Cerebellum (tissue), 4 donors: ENCODE measurements at places on chromosomes 3 and 15. TPM values are rescaled to one million over a fixed set of nuclear protein-coding genes. Genes with fewer than 3 reads are reported as not detected.

GRCh38 chr3:179825527-179826246, 172.8 kb downstream of the USP13 start:
- no peak for DNase-seq

The SLC9A9 gene
- 14.4 TPM for total RNA-seq

The FGF12 gene
- 39.9 TPM for total RNA-seq

DNA sequence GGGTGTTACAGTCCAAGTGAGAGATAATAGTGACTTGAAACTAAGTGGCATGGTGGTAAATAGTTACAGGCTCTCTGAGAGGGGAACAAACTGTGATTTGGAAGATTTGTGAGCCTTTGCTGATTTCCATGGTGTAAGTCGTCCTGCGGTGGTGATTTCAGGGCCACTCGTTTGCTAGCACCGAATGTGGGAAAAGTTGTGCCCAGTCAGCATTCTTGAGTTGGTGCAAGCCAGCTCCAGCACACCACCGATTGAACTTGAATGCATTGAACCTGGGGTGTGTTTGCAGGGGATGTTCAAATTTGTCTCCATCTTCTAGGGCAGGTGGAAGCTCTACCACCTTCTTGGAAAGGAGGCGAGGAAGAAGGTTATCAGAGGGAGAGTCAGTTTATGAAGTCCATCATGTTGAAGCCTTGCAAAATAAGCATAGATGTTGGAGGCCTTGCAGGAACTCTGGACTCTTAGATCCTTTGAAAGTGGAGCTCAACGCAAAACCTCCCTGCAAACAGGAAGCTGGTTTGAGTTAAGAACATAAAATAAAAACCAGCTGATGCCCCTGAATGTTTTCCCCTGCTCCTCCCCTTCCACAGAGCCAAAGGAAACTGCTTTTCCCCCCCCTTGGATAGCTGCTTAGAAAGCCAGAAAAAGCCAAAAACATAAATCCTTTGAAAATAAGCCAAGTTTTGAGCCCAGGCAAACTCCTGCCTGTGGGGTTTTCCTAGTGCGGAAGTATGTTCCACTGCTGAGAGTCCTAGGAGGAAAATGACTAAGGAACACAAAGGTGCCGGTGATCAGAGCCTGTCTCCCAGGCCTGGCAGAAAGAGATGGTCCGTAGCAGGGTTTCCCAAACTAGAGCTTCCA, 21.9 kb downstream of the MAPKBP1 start:
- DNase-seq: no peak

- no peak for DNase-seq
Observed at GRCh38 chr15:71752604-71753289, 57.6 kb upstream of the NR2E3 start.

The ATP10A gene
- 1.6 TPM for total RNA-seq

DNA sequence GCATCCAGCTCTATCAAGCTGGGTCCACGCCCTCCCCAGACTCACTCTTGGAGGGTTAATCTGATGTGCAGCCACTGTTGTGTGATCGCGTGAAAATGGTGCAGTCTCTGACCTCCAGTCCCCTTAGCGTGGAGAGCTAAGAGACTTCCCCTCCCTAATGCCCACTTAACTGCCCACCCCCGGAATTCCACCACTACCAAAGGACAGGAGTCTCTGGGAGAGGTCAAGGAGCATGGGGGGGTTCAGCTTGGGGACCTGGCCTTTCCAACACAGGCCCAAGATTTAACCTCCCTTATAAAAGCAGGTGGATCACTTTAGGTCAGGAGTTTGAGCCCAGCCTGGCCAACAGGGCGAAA, 48.8 kb downstream of the CCDC12 start:
- no peak for DNase-seq

- DNase-seq: peak; percentile 9
Observed at GRCh38 chr3:71226565-71227269, 356.8 kb downstream of the FOXP1 start.

The CLSTN2 gene
- 26.9 TPM for total RNA-seq

The PLA2G4D gene
- 0.09 TPM for total RNA-seq

- no peak for DNase-seq
Observed at GRCh38 chr15:77782691-77783090, 150.0 kb upstream of the LINGO1 start.

DNA sequence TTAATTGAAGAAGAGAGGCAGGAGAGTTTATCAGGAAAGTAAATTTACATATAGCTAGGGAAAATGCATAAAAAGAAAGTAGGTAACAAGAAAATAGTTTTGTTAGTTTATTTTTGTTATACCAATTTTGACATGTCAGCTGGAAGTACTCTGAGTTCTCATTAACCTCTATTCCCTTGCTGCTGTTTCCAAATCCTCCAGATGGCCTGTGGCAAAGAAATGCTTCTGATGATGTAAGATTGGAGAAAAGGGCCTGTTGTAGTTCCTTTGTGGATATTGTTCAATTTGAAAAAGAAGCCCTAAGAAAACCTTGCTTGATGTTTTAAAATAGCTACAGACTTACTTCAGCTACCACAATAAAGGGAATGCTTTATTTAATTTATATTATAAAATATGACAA, 192.9 kb upstream of the SLITRK3 start:
- DNase-seq: peak; percentile 10

The NPAP1 gene
- 1.9 TPM for total RNA-seq

DNA sequence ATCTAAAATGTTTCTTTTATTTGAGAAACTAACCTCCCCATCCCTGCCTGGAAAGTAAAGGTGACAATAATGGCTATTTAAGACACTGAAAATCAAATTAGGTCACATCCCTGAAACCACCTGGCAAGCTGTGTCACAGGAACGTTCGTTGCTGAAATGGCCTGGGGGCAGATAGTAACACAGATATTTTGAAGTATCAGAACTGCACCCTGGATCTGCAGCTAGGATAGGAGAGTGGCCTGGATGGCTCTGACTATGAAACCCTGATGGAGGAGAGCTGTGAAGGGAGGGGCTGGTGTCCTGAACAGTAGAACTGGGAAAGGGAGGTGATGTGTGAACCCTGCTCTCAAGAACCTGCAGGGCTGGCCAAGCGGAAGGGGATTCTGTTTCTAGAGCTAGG, 648.3 kb upstream of the CFAP20DC start:
- no peak for DNase-seq

GRCh38 chr3:40624189-40624769, 99.5 kb downstream of the ZNF621 start:
- no peak for DNase-seq

DNA sequence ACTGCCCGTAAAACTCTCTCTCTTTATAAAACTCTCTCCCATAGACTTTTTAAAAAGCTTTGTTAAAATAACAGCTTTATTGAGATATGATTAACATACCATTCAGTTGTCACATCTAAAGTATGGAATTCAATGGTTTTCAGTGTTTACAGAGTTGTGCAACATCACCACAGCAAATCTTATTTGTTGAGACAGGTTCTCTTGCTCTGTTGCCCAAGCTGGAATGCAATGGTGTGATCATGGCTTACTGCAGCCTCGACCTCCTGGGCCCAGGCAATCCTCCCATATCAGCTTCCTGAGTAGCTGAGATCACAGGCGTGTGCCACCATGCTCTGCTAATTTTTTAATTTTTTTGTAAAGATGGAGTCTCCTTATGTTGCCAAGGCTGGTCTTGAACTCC, 35.9 kb upstream of the TRAK1 start:
- DNase-seq: no peak

GRCh38 chr15:40010686-40011085, 28.3 kb downstream of the SRP14 start:
- no peak for DNase-seq

DNA sequence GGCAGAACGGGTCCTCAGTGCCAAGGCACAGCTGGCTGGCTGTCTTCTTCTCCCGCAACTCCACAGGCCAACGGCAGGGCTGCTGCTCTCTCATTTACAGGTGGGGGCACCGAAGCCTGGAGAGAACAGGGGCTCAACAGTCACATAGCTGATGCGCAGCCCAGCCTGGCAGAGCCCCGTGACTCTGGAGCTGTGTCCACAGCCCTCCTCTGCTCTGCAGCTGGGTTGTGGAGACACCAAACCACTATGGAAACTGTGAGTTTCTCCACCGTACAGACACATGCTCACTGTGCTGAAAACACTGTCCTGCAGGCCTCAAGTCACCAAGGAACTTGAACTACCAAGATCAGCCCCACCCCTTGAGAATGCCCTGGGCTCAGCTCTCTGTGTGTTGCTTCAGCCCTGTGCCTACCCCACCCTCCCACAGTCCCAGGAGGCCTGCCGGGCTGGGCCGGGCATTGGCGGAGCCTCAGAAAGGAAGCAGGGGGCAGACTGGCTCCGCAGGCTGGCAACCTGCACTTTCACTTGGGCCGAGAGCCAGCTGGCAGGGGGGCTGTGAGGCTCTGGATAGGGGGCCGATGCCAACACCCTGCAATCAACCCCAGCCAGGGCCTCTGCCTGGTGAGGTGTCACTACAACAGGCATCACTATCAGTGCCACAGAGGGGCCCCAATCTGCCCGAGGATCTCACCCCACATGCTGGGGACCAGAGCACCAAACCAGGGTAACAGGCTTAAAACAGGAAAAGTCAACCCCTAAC, 113.7 kb upstream of the RPL32 start:
- peak; percentile 46 for DNase-seq

GRCh38 chr15:89416339-89417183, 79.8 kb downstream of the RHCG start:
- peak; percentile 75 for DNase-seq

The TMEM108 gene
- 9.1 TPM for total RNA-seq

GRCh38 chr15:57198654-57199291, 177.5 kb upstream of the CGNL1 start:
- DNase-seq: no peak

- no peak for DNase-seq
Observed at GRCh38 chr15:89077750-89078149, 10.5 kb upstream of the ABHD2 start.

DNA sequence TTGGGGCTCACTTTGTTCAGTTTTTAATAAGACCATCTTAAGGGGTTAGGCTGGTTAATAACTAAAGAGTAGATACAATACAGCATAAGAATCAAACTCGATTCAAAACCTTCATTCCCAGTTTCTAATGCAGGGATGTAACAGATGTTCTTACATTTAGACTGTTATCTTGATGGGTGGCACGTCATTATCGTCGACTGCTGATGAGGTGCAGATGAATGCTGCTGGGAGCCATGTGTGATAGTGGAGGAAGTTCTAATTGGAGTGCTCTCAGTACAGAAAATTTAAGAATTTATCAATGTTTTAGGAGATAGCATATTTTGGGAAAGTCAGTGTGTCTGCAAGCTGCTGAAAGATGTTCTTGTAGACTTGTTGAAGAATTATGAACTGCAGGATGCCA, 331.5 kb downstream of the PTPRG start:
- no peak for DNase-seq

The EIF2A gene
- total RNA-seq: 124 TPM

DNA sequence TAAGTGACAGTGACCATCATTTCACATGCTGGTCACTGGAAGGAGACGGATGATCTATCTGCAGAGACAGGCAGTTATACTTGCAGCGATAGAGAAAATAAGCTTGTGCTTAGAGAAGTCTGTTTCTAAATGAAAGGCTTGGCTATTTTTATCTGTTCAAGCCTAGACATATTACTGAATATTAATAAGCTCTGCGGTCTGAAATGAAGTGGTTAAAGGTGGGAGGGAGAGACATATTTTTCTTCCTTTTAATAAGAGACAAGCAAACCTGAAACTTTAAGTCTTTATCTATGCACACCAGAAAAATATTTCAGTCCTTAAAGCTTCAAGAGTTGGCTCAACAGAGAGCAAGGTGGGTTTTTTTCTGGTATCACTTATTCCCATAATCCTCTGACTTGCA, 99.0 kb downstream of the CD200R1L start:
- no peak for DNase-seq

GRCh38 chr3:53800041-53800906, 45.9 kb downstream of the CHDH start:
- DNase-seq: no peak

The ZPLD1 gene
- total RNA-seq: 0.54 TPM

DNA sequence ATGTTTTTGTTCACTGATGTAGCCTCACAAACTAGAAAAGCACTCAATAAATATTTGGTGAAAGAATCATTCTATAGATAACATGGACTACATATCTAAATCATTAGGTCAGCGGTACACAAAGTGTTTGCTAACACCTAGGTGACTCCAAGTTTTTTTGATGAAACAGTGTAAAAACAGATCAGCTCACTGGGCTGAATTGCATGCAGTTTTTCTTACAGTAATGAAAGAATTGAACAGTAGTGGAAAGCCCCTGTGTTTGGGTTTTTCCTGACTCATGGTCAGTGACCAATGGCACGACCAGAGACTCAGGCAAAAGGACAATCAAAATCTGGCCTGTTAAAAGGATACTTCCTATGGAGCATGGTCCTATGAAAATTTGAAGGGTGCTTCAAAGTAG, 384.3 kb upstream of the EPHA6 start:
- no peak for DNase-seq

The DISP2 gene
- total RNA-seq: 30.9 TPM

- DNase-seq: no peak
Observed at GRCh38 chr3:66010739-66011655, 27.7 kb downstream of the MAGI1 start.

The SLC15A2 gene
- total RNA-seq: 15.2 TPM

The SHF gene
- 82.7 TPM for total RNA-seq

GRCh38 chr15:73986055-73986775, 5.9 kb downstream of the STOML1 start:
- no peak for DNase-seq

DNA sequence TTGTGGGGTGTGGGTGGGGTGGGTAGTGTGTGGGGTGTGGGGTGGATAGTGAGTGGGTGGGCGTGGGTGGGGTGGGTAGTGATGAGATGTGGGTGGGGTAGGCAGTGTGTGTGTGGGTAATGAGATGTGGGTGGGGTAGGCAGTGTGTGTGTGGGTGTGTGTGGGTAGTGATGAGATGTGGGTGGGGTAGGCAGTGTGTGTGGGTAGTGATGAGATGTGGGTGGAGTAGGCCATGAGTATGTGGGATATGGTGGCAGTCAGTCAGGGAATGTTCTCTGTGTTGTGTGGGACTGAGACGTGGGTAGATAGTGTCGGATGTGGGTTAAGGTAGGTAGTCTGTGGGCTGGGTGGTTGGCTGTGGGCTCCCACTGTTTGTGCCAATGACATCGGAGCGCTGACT, 7.1 kb downstream of the MINAR1 start:
- DNase-seq: no peak

The AMT gene
- total RNA-seq: 3.9 TPM

DNA sequence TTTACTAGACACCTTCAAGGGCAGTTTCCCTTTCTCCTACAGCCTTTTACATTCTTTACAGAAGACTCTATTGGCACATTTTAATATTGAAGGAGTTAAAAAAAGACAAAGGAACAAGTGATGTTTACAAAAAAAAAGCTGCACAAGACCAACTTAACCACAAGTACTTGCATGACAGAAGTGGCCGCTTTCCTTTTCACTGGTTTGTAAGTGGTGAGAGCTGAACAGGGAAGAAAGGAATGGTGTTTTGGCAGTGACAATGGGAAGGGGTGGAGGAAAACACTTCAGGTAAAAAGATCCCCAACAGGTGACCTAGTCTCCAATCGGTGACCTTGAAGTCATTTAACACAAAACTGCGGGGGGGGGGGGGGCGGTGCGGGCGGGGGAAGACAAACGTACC, 1.1 kb downstream of the WDR72 start:
- no peak for DNase-seq

The ADAMTS7 gene
- total RNA-seq: 25.9 TPM

- DNase-seq: peak; percentile 3
Observed at GRCh38 chr3:168847291-168847883, 751.7 kb upstream of the GOLIM4 start.

The APEH gene
- total RNA-seq: 58.3 TPM

The LYZL4 gene
- not detected for total RNA-seq
